ENCODE measurements at places on chromosomes 5 and 9. TPM values are rescaled to one million over a fixed set of nuclear protein-coding genes. Genes with fewer than 3 reads are reported as not detected.

GRCh38 chr5:118593003-118593328, 395.4 kb downstream of the DTWD2 start:
- DNase-seq: no peak
- no peaks in the 10 kb centered on the region for H3K36me3 ChIP-seq
- H3K27me3 ChIP-seq: no peaks in the 10 kb centered on the region
- H3K4me1 ChIP-seq: no peaks in the 10 kb centered on the region
- no peak overlapping the region for H3K4me3 ChIP-seq
- no peak overlapping the region for H3K27ac ChIP-seq

DNA sequence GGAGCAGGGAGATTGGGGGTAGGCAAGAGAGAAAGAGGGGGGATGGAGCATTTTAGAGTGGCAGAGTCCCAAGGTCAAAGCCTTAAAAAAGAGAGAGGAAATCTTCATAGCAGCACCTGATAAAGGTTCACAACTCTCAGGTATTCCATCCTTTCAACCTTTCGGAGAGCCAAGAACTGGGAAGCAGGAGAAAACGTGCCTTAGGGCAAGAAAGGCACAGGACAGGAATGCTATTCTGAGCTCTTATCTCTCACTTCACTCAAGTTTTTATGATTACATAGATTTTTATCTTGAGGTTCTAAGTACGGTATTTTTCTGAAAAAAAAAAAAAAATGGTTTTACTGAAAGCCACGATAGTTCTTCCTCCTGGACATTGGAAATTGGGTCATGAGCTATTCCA, 34.5 kb upstream of the SMAD5 start:
- H3K27ac ChIP-seq: no peak overlapping the region
- H3K4me1 ChIP-seq: no peaks in the 10 kb centered on the region
- DNase-seq: no peak
- peaks cover 15% of the 10 kb centered on the region for H3K27me3 ChIP-seq
- H3K36me3 ChIP-seq: no peaks in the 10 kb centered on the region
- no peak overlapping the region for H3K4me3 ChIP-seq

The SHISAL2B gene
- not detected for total RNA-seq

The GHR gene
- total RNA-seq: not detected

The TBCA gene
- total RNA-seq: 207 TPM

DNA sequence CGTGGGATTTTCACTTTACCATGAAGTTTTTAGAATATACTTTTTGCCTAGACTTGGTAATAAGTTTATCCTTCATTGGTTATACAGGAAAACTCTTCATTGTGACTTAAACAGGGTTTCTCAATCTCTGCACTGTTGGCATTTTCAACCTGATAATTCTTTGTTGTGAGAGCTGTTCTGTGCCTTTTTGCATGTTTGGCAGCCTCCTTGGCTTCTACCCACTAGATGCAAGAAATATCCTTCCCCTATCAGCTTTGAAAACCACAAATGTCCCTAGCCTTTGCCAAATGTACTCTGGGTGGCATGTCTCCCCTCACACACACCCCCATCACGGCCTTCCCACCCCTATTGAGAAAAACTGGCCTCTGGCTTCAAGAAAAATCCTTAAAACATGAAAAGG, 180.9 kb downstream of the ESM1 start:
- DNase-seq: no peak
- H3K27me3 ChIP-seq: no peaks in the 10 kb centered on the region
- no peak overlapping the region for H3K4me3 ChIP-seq
- peaks cover 4% of the 10 kb centered on the region for H3K4me1 ChIP-seq

DNA sequence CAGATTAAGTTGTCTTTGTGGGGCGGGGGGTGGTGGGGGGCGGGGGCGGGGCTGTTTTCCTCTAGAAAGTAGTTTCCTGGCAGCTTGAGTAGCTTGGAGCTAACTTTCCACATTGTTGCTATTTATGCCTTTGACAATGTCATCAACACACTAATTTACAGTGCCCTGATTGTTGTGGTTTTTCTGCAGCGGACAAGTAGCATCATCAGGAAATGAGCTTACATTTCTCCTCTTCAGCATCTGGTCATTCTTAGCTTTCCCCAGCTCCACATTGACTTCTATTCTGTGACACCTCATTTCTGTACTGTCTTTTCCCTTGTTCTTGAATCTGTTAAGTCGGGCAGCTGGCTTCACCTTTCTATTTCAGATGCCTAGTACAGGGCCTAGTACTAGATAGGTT, 112.3 kb upstream of the RAD23B start:
- peaks cover 9% of the 10 kb centered on the region for H3K4me1 ChIP-seq
- no peak for DNase-seq
- H3K27me3 ChIP-seq: peaks cover 2% of the 10 kb centered on the region
- no peak overlapping the region for H3K4me3 ChIP-seq
- H3K36me3 ChIP-seq: no peaks in the 10 kb centered on the region
- no peak overlapping the region for H3K27ac ChIP-seq

DNA sequence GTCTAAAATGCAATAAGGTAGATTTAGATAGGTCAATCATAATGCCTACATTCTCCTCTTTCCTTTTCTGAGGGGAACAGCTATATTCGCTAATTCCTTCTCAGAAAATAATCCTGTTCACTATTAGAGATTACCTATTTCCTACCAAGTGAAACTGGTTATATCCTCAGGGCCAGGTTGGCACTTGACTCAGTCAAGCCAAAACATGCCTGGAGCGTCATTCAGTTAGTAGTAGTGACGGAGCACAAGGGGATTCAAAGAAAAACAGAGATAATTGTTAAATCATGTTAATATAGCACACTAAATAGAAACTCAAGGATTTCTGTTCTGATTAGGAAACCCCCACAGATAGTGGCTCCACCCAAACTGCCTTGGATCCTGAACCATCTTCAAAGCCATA, 515.4 kb upstream of the PTPRD start:
- no peak overlapping the region for H3K4me3 ChIP-seq
- no peak overlapping the region for H3K27ac ChIP-seq
- no peaks in the 10 kb centered on the region for H3K27me3 ChIP-seq
- no peaks in the 10 kb centered on the region for H3K36me3 ChIP-seq
- DNase-seq: no peak

The BNIP1 gene
- total RNA-seq: 26.5 TPM

The TPM2 gene
- 3.6 TPM for total RNA-seq

The QSOX2 gene
- 28.0 TPM for total RNA-seq

The SPATA31E1 gene
- total RNA-seq: not detected

The SLC34A1 gene
- total RNA-seq: not detected

GRCh38 chr5:141001446-141001843, 35.2 kb downstream of the PCDHAC2 start:
- DNase-seq: no peak
- no peak overlapping the region for H3K27ac ChIP-seq
- H3K27me3 ChIP-seq: peaks cover 17% of the 10 kb centered on the region
- no peaks in the 10 kb centered on the region for H3K36me3 ChIP-seq
- no peaks in the 10 kb centered on the region for H3K4me1 ChIP-seq

The TICAM2 gene
- total RNA-seq: 1.0 TPM

The SPINK6 gene
- not detected for total RNA-seq

- DNase-seq: no peak
- H3K4me1 ChIP-seq: peaks cover 17% of the 10 kb centered on the region
- no peak overlapping the region for H3K27ac ChIP-seq
- H3K36me3 ChIP-seq: no peaks in the 10 kb centered on the region
- H3K4me3 ChIP-seq: no peak overlapping the region
- peaks cover 28% of the 10 kb centered on the region for H3K27me3 ChIP-seq
Measured at GRCh38 chr9:128246471-128246870, 29.3 kb downstream of the GOLGA2 start.
